ENCODE measurements at places on chromosomes 6 and 20. TPM values are rescaled to one million over a fixed set of nuclear protein-coding genes. Genes with fewer than 3 reads are reported as not detected.

The SERINC1 gene
- 41.9 TPM for total RNA-seq

The BTNL2 gene
- not detected for total RNA-seq

The MUC21 gene
- not detected for total RNA-seq

The OXT gene
- not detected for total RNA-seq

The RIPPLY2 gene
- not detected for total RNA-seq

The NKAPL gene
- total RNA-seq: not detected

The KIF13A gene
- total RNA-seq: not detected

The GRM1 gene
- not detected for total RNA-seq

- no peak for DNase-seq
Observed at GRCh38 chr6:100685747-100686146, 195.4 kb downstream of the ASCC3 start.

DNA sequence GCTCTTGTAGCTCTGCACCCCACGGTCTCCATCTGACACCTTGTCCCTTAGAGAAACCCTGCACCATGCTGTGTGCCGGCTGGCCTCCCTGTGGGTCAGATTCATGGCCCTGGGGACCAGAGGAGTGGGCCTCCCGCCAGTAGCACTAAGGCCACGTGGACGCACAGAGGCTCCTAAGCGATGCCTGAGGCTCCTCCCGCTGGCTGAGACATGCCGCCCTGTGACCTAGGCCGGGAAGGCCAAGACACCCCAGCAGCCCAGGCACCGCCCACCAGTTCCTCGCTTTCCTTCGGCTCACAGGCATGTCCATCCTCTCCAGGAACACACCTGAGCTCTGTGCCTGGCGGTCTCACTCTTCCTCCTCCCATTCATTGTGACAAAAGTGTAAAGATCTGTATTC, 311.0 kb downstream of the THBS2 start:
- DNase-seq: no peak

DNA sequence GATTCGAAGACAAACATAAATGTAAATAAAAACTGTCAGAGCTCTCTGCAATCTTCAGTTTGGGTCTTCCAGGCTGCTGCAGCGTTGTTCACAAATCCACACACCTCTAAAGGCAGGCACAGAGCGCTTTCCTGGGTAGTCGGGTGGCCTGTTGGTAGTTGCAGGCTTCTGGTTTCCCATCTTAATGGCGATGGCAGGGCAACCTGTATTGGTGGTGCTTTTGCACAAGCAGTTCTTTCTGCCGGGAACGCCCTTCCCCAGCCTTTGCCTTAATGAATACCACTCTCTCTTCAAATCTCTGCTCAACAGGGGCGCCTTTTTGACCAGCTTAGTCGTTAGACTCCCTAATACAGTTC, 723 bp upstream of the IFT52 start:
- DNase-seq: no peak

- no peak for DNase-seq
Observed at GRCh38 chr6:53066874-53067706, 1.9 kb downstream of the FBXO9 start.

DNA sequence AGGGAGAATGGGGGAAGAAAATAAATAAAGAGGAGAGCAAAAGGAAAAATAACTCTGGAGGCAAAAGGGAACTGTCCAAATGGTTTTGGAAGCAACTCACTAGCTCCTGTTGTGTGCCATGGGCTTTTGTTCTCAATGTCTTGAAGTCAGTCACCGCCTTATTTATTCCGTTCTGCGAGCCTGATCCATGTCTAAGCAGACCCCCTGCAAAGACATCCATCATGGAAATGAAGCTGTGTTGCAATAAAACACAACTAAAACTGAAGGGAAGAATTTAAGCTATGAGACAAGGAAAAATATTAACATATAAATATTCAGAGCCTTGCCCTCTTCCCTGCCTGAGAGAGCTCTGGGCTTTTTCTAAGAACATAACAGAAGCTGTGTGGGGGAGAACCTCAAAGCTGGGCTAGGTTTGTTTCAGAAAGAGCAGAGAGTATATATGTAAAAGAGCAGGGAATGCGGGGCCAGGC, 373.2 kb upstream of the CNR1 start:
- no peak for DNase-seq

- DNase-seq: no peak
Observed at GRCh38 chr6:80143419-80143937, 37.0 kb downstream of the BCKDHB start.

DNA sequence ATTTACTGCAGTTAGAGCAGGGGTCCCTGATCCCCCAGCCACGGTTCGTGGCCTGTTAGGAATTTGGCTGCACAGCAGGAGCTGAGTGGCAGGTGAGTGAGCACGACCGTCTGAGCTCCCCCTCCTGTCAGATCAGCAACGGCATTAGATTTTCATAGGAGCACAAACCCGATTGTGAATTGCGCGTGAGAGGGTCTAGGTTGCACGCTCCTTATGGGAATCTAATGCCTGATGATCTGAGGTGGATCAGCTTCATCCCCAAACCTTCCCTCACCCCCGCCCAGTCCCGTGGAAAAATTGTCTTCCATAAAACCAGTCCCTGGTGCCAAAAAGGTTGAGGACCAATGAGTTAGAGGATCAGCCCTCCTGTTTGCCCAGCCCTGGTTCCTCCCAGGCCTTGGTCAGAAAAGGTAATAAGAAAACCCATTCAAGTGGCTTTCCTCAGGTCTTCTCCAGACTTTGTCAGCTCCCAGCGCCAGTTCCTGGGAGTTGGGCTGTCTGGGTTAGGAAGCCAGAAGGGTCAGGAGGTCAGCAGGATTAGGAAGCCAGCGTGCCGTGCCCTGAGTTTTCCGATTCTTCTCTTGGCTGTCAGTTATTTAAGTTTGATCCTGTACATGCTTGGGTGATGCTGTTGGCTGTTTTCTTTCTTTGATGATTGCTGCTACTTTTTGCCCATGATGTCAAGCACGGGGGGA, 139.9 kb upstream of the PMEPA1 start:
- DNase-seq: no peak

GRCh38 chr20:45779011-45779915, 12.4 kb downstream of the WFDC3 start:
- DNase-seq: no peak

DNA sequence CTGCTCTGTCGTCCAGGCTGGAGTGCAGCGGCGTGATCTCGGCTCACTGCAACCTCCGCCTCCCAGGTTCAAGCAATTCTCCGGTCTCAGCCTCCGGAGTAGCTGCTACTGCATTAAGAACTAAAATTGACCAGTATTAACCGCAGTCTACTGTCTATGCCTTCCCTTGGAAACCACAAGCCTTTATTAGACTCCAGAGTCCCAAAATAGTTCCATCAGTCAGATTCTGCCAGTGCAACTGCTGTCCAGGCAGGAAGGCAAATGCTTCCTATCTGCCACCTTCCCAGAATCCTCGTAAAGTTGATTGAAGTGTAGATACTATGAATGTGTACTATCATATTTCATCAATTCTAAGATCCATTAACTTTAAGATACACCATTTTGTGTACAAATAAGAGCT, 16.7 kb downstream of the KAT14 start:
- DNase-seq: no peak

GRCh38 chr6:97095311-97095850, 170.9 kb downstream of the KLHL32 start:
- DNase-seq: no peak

GRCh38 chr6:20771409-20771808, 237.2 kb downstream of the CDKAL1 start:
- no peak for DNase-seq

GRCh38 chr6:37528541-37528940, 28.8 kb upstream of the CCDC167 start:
- no peak for DNase-seq

DNA sequence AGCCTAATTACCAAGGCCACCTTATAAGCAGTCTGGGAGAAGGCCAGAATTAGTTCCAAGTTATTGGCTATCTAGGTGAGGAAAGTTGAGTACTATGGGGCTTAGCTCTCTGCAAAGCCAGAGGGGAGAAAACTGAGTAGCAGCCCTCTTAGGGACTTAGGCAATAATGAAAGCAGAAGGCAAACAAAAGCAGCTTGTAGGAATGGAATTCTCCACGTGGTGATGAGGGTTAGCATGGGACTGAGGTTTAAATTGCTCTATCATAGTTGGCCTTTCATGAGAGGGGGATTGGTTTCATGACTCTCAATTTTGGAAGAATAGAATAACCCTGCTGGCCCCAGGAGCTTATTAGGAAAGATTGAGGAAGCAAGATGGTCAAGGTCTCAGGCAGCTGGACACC, 7.0 kb upstream of the UBE2J1 start:
- no peak for DNase-seq

- peak; percentile 87 for DNase-seq
Observed at GRCh38 chr6:149963462-149964307, at the start of gene ULBP1. Gene ULBP1, plus strand, starts transcription at chr6:149963943. Its CDS starts 107 bp downstream, at chr6:149964050.

DNA sequence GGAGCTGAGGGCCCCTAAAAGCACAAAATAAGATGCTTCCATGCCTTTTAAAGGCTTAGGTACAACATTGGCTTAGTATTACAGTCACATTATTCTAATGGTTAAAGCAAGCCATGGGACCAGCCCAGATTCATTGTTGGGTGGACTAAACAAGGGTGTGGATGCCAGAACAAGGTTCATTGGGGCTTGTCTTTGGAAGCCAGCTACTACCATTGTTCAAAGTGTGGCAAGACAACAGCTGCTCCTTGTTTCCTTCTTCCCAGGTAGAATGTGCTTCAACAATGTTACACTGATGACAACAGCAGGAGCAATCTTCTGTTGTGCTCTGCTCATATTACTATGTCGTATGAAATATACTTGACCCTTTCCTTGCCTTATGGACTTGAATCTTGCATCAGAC, 261.5 kb downstream of the TBC1D7 start:
- no peak for DNase-seq

- DNase-seq: no peak
Observed at GRCh38 chr6:15063253-15063853, 182.5 kb upstream of the JARID2 start.

GRCh38 chr20:42429761-42430458, 759.8 kb downstream of the PTPRT start:
- no peak for DNase-seq

DNA sequence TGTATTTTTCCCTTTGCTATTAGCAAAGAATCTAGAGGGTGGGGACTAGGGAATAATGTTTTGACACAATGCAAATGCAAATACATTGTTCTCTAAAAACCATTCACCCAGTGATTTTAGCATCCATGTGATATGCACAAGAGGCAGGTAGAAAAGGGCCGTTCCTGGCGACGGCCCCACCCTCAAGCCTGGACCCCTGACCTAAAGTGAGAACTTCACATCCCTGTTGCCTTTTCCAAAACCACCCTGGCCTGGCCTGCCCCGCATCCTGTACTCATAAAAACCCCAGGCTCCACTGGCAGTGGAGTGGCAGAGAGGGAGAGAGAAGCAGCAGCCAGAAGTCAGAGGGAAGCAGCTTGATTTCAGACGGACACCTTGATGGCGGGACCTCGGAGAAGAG, 48.5 kb downstream of the MAP1LC3A start:
- no peak for DNase-seq

GRCh38 chr6:146312608-146313007, 231.0 kb upstream of the RAB32 start:
- DNase-seq: no peak

- DNase-seq: no peak
Observed at GRCh38 chr20:40663991-40664880, 24.8 kb downstream of the MAFB start.

GRCh38 chr6:169243186-169243585, 10.5 kb downstream of the THBS2 start:
- DNase-seq: no peak

Data from activated CD8-positive, alpha-beta T cell treated with anti-CD3 and anti-CD28 coated beads, Interleukin-2, amount 10 ng/mL, durations not matched to agents 7 days and 5 days (primary cell).